Pons (tissue), 1 donor: ENCODE measurements at places on chromosomes 2 and 18.

- no peak for DNase-seq
Observed at GRCh38 chr2:150528861-150529801, 41.7 kb upstream of the RND3 start.

- DNase-seq: no peak
Observed at GRCh38 chr2:162908567-162908966, 70.0 kb upstream of the KCNH7 start.

- DNase-seq: peak; percentile 95
Observed at GRCh38 chr2:19120941-19121750, 237.3 kb downstream of the OSR1 start.

- DNase-seq: no peak
Observed at GRCh38 chr2:161085149-161085548, 75.1 kb upstream of the TANK start.

GRCh38 chr2:42046819-42047487, 868 bp upstream of the PKDCC start:
- no peak for DNase-seq

- DNase-seq: no peak
Observed at GRCh38 chr2:164793529-164793928, 48.1 kb downstream of the COBLL1 start.
